NCI-H1417 (cell line): ENCODE measurements at places on chromosomes 2 and 18.

GRCh38 chr2:128384446-128384845 lies 65.8 kb upstream of the HS6ST1 start:
- no peak for DNase-seq

GRCh38 chr18:50656841-50657470 lies 97.1 kb downstream of the MAPK4 start:
- DNase-seq: no peak

DNA sequence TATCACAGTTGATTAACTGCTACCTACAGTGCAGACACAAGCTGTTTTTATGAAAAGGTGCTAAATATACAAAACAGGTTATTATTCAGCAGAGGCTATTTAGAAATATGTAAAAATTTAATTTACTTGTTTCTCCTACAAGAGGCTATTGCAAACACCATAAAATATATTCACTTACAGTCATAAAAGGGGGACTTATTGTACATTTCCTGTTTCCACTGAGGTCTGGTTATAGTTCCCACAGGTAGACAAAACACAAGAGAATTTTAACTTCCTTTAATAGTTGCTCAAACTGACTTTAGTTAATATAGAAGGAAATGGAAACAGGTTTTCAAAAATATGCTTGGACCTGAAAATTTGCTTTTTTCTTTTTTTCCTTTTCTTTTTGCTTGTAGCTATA lies 40.0 kb upstream of the FRZB start:
- DNase-seq: no peak

DNA sequence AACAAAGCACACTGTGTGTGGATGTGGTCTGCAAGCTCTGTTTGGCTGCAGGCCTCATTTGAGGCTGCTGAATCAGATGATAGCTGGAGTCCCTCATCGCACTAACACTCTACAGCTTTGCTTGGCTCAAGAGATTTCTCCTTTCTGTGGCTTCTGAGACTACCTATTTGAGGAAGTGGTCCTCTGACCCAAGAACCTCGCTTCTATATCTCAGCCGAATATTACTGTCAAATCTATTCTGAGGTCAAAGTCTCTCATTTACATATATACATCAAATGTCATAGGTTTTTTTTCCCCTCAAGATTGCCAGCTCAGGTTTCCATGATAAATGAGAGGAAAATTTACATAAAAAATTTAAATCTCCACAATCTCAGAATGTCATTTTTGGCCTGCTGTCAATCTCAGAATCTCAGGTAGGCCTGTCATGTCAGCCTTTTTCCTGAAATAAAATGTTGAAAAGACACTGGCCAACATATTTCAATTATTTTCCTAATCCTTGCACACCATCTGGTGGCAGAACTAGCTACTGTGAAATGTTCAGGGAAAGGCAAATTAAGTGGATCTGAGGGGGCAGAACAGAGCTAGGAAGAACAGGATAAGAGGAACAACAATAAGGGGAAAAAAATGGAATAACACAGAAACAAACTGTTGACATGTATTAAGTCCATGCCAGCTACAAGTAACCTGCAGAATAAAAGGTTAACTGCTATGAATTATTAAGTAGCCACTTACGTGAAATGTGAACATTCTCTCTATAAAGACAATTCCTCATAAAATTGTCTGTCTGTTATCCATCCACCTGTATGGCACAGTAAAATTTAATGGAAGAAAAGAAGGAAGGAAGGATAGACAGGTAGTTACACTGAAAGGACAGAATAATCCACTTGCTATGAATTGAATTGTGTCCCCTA lies 39.3 kb downstream of the AP1S3 start:
- DNase-seq: peak; percentile 11

DNA sequence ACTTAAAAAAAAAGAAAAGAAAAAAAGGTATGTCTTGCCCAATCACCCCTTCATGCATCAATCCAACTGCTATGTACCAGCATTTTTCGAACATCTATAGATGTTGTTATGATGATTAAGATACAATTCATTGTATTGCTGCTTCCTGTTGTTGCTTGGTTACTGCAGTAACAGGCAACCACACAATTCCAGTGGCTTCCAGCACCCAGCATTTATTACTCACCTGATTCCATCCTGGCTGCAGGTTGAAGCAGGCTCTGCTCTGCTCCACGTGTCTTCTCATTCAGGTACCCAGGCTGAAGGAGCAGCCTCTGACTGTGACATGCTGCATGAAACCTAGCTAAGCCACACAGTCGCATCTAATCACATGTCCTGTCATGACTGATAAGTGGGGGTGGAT lies 196.9 kb downstream of the INO80D start:
- peak; percentile 66 for DNase-seq

DNA sequence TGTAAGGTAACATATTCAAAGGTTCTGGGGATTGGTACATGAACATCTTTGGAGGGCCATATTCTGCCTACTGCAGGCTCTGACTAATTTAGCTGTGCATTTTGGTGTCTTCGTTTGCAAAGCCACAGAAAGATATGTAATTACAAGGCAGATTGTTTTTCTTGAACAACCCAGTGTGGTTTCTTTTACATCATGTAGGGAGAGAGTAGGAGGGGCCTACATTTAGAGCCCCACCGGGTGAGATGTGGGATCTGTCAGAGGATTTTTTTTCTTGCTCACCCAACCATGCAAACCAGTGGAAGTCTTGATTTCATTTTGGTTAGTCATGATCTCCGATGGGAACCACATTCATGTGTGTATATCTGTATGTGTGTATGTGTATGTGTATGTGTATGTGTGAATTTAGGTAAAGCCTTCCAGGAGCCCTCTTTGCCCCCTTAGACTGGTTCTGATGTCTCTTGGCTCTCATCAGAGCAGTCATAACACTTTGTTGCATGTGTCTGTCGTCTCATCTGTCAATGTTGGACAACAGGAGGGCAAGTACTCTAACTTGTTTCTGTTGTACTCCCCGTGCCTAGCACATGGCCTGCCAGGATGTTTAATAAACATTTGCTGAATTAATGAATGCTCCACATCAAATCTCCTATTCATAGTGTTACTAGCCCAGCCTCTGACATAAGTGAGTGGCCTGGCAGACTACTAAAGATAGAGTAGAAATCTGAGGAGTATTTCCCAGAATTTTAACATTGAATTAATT lies 239.9 kb downstream of the MTX2 start:
- peak; percentile 2 for DNase-seq

DNA sequence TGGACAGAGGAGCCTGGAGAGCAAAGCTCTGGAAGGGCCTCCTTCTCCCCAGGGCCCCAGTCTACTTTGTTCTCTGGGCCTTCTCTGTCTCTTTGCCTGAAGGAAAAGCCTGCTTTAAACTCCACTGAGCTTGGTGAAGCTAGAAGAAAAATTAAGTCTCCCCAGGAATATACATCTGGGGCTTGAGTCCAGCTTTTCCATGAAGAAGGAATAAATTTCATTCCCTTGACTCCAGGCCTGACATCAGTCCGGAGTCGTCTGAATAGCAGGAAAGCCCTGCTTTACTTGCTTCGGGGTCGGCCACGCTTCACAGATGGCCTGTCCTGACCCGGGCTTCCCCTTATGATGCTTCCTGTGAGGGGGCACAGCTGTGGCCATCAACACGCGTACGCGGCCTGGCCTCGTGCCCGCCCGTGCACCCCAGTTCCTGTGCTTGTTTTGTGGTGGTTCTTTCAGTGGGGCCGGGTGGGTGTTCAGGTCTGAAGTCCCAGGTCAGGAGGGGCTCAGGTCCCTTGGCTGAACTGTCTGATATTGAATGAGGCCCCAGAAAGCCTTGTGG lies 73.6 kb downstream of the ACOXL start:
- no peak for DNase-seq

DNA sequence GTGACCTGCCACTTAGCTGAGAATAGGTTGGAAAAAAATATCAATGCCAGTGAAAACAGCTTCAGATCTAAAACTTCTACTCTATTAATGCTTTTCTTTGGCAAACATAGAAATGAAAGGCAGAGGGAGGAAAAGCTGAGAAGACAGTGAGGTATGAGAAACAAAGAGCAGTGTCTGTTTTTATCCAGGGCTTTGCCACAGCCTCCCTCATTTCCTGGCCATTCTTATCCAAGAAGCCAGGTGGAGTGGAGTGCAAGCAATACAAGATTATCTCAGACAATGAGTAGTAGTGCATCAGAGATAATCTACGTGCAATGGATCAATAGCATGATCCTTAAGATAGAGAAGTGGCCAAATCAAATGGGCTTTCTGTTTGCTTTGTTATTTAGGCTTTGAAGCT lies 808.7 kb upstream of the PIK3C3 start:
- DNase-seq: peak; percentile 31
